Body of pancreas (tissue), 4 donors: ENCODE measurements at places on chromosomes 12 and 14. TPM values are rescaled to one million over a fixed set of nuclear protein-coding genes. Genes with fewer than 3 reads are reported as not detected.

PIP4K2C gene
- 12.2 TPM for total RNA-seq

C12orf54 gene
- not detected for total RNA-seq

TAS2R46 gene
- total RNA-seq, result 3.9 TPM

VPS29 gene
- total RNA-seq, result 39.2 TPM

ZDHHC22 gene
- not detected for total RNA-seq

TBC1D30 gene
- total RNA-seq, result 68.7 TPM

SLC7A8 gene
- total RNA-seq, result 17.8 TPM

ATP5F1B gene
- total RNA-seq, result 179 TPM

DNA sequence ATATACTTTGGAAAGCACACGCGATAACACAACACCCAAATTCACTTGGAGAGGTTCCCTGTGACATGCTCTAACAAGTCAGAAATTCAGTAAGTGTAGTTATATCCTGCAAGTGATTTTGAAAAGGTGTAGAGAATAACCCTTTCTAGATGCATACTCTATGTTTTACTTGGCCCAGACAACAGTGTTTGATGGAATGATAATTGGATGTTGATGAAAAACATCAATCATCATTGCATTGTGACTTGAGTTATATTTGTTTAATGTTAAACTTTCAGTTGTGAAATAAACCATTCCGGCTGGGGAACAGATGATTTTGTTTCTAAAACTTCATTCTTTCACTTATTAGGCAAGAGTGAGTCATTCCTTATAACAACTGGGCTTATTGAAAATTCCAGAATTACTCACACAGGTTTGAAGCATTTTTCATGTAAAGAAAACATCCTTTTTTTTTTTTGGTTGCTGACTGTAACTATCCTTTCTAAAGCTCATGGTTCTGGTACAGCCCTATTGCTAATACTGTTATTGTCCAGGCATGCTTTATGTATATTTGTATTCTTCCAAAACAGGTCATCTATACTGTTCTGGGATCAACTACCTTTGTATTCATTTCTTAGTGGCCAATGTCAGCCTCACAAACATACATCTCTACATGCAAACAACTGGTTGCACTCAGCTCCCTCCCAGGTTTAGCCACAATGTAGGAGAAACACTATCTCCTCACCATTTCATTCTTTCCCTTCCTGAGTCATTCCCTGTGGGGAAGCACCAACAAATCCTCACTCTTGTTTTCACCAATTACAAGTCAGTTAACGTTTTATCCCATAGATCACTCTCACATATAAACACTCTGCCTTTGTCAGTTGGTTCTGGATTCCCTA is 121.2 kb upstream of the LRIG3 start:
- H3K4me1 ChIP-seq, result peaks cover 20% of the 10 kb centered on the region
- no peaks in the 10 kb centered on the region for H3K36me3 ChIP-seq
- H3K27me3 ChIP-seq, result no peaks in the 10 kb centered on the region
- no peak for DNase-seq

GRCh38 chr12:9944391-9944790 is 12.2 kb upstream of the CLEC2A start:
- H3K27me3 ChIP-seq, result no peaks in the 10 kb centered on the region
- H3K4me1 ChIP-seq, result no peaks in the 10 kb centered on the region
- no peak overlapping the region for H3K4me3 ChIP-seq
- H3K27ac ChIP-seq, result no peak overlapping the region
- DNase-seq, result no peak
- H3K36me3 ChIP-seq, result no peaks in the 10 kb centered on the region

- no peaks in the 10 kb centered on the region for H3K4me1 ChIP-seq
- no peaks in the 10 kb centered on the region for H3K27me3 ChIP-seq
- no peak overlapping the region for H3K27ac ChIP-seq
- no peak overlapping the region for H3K4me3 ChIP-seq
- no peak for DNase-seq
- H3K36me3 ChIP-seq, result no peaks in the 10 kb centered on the region
Measured at GRCh38 chr12:101107032-101107763, 102.8 kb downstream of the SLC5A8 start.

GRCh38 chr12:93025145-93026103 is 96.3 kb upstream of the EEA1 start:
- H3K27me3 ChIP-seq, result no peaks in the 10 kb centered on the region
- no peak overlapping the region for H3K4me3 ChIP-seq
- no peak for DNase-seq
- H3K4me1 ChIP-seq, result peaks cover 12% of the 10 kb centered on the region

- no peaks in the 10 kb centered on the region for H3K36me3 ChIP-seq
- H3K27me3 ChIP-seq, result no peaks in the 10 kb centered on the region
- peaks cover 31% of the 10 kb centered on the region for H3K4me1 ChIP-seq
- no peak overlapping the region for H3K4me3 ChIP-seq
Measured at GRCh38 chr12:94150240-94151121, 2.1 kb downstream of the PLXNC1 start.

GRCh38 chr14:75150150-75150549 is 23.3 kb upstream of the NEK9 start:
- H3K4me3 ChIP-seq, result no peak overlapping the region
- peaks cover 70% of the 10 kb centered on the region for H3K4me1 ChIP-seq
- no peaks in the 10 kb centered on the region for H3K27me3 ChIP-seq
- peak overlapping the region; percentile 94 for H3K27ac ChIP-seq

- H3K4me3 ChIP-seq, result no peak overlapping the region
- DNase-seq, result no peak
- H3K27me3 ChIP-seq, result no peaks in the 10 kb centered on the region
- H3K4me1 ChIP-seq, result peaks cover 4% of the 10 kb centered on the region
Measured at GRCh38 chr12:80938397-80938796, 663 bp upstream of the LIN7A start.

DNA sequence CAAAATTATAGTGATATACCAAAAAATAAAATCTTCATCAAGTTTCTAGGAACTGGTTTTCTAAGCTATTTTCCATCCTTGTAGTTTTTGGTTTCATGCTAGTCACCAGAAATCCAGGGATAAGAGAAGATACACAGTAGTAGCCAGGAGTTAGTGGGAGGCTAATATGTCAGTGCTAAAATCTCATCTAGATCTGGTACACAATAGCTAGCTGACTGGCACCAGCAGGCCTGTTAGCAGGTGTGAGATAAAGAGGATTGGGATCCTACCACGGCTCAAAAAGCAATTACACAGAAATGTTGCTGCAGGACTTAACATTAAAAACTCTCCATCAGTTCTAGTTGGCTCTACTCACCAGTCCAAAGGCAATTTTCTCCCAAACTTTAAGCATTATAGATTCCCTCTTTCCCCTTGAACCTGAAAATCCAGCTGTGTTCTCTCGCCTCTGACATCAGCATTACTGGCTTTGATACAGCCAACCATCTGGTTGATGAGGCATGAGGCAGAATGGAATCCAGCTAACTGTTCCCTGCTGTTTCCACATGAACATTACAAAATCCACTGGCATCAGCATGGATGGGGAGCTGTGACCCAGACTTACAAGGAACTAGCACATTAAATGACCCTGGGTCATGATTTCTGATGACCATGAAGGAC is 41.8 kb upstream of the CCDC196 start:
- no peaks in the 10 kb centered on the region for H3K4me1 ChIP-seq
- no peaks in the 10 kb centered on the region for H3K27me3 ChIP-seq
- no peak overlapping the region for H3K4me3 ChIP-seq

- H3K4me3 ChIP-seq, result no peak overlapping the region
- no peaks in the 10 kb centered on the region for H3K27me3 ChIP-seq
- DNase-seq, result no peak
- no peaks in the 10 kb centered on the region for H3K36me3 ChIP-seq
- no peak overlapping the region for H3K27ac ChIP-seq
- peaks cover 4% of the 10 kb centered on the region for H3K4me1 ChIP-seq
Measured at GRCh38 chr12:82415402-82415801, 57.1 kb downstream of the METTL25 start.

DNA sequence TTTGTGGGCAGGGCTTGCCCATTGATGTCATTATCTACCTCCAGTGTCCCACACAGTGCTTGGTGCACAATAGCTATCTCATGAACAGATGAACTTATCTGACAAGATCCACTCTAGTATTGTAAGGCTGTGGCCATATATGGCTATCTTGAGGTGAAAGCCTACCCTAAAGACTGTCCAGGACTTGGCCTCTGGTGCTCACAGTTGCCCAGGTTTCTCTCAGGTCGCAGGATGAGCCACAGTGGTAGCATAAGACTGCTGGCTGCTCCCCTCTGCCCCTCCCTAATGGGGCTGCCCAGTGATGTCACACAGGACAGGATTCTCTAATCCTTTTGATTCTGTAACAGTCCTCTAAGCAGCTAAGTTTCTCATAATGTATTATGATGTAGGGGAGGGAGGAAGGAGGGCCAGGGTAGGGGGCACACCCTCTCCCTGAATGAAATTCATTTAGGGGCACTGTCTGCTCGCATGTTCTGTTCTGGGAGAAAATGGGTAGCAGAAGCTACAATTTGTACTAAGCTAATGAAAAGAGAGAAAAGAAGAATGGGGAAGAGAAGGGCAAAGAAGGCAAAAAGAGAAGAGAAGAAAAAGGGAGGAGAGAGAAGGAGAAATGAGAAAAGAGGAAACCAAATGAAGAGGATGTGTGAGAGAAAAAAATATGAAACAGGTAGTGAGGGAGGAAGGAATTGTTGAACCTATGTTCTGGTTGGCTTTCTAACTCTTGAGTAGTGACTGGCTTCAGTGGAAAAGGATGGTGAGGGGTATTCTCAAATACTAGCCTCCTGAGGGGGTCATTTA is 3.4 kb upstream of the PPM1A start:
- no peak overlapping the region for H3K27ac ChIP-seq
- H3K4me1 ChIP-seq, result peaks cover 15% of the 10 kb centered on the region
- DNase-seq, result no peak

DNA sequence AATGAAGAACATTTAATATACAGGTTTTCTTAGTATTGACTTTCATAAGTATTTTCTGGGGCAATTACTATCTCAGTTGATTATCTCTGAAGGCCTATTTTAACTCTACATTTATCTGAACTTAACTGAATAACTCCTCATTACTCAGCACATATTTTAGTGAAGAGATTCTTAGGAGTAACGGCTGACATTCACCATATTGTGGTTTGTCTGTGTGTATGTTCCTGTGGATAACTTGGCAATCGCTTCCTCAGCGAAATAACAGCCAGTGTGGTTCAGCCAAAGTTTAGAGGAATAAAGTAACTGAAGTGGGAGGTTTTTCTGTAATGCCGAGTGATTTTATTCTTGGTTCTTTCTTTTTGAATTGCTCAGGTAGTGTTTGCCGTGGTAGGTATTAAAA is 168.0 kb downstream of the RAD51B start:
- H3K36me3 ChIP-seq, result no peaks in the 10 kb centered on the region
- H3K4me3 ChIP-seq, result no peak overlapping the region
- no peaks in the 10 kb centered on the region for H3K4me1 ChIP-seq

DNA sequence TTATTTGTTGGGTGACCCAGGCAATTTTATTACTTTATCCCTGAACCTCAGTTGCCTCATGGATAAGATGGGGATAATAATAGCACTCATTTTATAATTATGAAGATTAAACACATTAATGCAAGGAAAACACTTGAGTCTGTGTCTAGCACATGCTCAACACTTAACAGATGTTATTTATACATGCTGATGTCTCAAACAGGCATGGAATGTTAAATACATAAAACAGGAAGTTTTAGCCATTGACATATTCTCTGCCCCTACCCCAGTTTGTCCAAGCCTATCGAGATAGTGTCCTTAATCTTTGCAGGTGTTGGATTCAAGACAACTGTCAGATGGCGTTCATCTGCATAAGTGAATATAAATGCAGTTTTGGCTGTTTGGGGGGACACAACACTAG is 109.8 kb downstream of the SCAF11 start:
- H3K27me3 ChIP-seq, result no peaks in the 10 kb centered on the region
- no peak overlapping the region for H3K4me3 ChIP-seq
- DNase-seq, result no peak
- no peak overlapping the region for H3K27ac ChIP-seq
- peaks cover 1% of the 10 kb centered on the region for H3K36me3 ChIP-seq

- no peaks in the 10 kb centered on the region for H3K36me3 ChIP-seq
- no peaks in the 10 kb centered on the region for H3K4me1 ChIP-seq
- no peaks in the 10 kb centered on the region for H3K27me3 ChIP-seq
- H3K27ac ChIP-seq, result no peak overlapping the region
Measured at GRCh38 chr14:32480337-32480736, 151.2 kb downstream of the AKAP6 start.

GRCh38 chr14:20608383-20609110 is 17.4 kb upstream of the RNASE12 start:
- H3K27ac ChIP-seq, result no peak overlapping the region
- H3K27me3 ChIP-seq, result no peaks in the 10 kb centered on the region
- DNase-seq, result no peak

DNA sequence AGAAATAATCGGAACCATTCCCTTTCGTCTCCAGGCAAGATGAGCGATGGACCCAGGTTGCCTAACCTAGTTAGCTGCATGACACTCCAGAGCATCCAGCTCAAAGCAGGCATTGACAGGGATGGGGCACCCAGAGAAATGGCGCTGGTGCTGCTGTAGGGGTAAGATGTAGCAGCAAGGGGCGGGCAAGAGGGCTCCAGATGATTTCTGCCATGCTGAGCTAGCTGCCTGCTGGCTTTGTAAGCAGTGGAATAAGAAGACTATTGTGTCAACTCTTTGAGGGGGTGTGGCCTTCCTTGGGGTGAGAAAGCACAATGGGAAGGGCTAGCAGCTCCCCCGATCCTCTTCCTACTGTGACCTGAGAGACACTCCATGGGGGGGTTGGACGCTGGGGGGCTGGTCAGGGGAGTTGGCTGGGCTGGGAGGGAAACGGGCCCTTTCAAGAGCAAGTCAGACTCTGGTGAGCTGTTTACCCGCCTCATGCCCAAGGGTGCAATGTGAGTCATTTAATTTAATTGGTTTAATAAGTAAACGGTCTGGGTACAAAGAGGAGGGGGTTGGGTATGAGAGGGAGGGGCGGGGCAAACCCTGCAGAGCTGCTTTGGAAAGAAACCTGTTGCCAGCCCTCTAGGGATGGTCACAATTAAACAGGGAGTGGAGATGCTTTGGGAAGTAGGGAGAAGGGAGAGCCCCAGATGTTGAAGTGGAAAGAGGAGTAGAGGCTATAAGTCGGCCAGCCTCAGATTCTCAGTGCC is 50.5 kb downstream of the B4GALNT3 start:
- H3K36me3 ChIP-seq, result no peaks in the 10 kb centered on the region
- no peaks in the 10 kb centered on the region for H3K27me3 ChIP-seq
- H3K27ac ChIP-seq, result peak overlapping the region; percentile 61
- DNase-seq, result peak; percentile 53
- peaks cover 8% of the 10 kb centered on the region for H3K4me1 ChIP-seq
- H3K4me3 ChIP-seq, result no peak overlapping the region

DNA sequence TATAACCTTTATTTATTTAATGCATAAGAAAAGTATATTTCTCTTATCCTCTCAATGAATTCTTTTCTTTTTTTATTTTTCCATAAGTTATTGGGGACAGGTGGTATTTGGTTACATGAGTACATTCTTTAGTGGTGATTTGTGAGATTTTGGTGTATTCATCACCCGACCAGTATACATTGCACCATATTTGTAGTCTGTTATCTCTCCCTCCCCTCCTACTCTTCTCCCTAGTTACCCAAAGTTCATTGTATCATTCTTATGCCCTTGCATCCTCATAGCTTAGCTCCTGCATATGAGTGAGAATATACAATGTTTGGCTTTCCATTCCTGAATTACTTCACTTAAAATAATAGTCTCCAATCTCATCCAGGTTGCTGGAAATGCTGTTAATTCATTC is 1900.0 kb upstream of the SEL1L start:
- H3K4me3 ChIP-seq, result no peak overlapping the region
- no peaks in the 10 kb centered on the region for H3K27me3 ChIP-seq
- H3K36me3 ChIP-seq, result no peaks in the 10 kb centered on the region
- DNase-seq, result no peak
